ENCODE measurements at places on chromosomes 2 and 18.

GRCh38 chr2:201833781-201834180 is 27.4 kb downstream of the CDK15 start:
- no peak for DNase-seq

GRCh38 chr2:238685327-238685709 is 162.6 kb upstream of the TWIST2 start:
- no peak for DNase-seq

GRCh38 chr2:7815726-7816125 is 866.1 kb upstream of the ID2 start:
- no peak for DNase-seq

- no peak for DNase-seq
Observed at GRCh38 chr18:56168049-56168781, 470.2 kb downstream of the TXNL1 start.

- no peak for DNase-seq
Observed at GRCh38 chr2:222548992-222549391, 106.9 kb downstream of the FARSB start.

GRCh38 chr2:206069417-206069816 is 16.6 kb downstream of the INO80D start:
- no peak for DNase-seq

DNA sequence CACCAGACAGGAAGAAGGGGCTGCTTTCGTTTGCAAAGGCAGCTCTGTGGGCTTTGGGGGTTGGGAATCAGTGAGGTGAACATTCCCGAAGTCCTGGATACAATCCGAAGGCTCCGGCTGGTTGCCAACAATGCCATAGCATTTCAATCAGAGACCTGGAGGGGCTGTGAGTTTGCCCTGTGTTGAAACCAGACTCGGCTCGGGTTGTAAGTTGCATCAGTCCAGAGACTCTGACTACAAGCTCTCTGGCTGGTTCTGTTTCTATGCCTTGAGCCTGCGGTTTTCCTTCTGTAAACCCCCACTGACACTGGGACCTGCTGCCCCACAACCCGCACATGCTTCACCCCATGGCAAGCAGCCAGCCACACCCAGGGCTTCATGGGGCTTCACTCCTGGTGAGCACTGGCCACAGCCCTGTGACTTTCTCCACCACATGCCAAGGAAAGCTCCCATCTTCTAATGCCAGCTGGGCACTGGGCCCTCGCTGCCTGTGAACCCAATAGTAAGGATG is 85.7 kb upstream of the ODC1 start:
- DNase-seq = no peak

- DNase-seq = no peak
Observed at GRCh38 chr2:216202626-216203250, 93.6 kb downstream of the XRCC5 start.

DNA sequence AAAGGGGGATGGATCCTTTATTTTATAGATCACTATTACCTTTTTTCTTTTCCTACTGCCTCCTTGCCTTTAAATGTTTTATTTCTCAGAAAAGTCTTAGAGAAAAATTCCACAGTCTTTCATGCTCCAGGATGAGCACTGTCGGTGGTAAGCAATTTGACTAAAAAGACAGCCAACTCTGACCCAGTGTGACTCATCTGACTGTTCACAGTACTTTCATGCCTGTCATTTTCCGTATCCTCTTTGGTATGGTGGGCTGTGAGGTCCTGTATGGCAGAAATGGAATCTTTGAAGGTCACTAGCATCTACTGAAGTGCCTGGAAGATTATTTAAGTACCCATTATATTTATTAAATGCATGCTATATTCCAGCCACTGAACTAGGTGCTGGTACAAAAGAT is 2.1 kb upstream of the RFTN2 start:
- DNase-seq = no peak

DNA sequence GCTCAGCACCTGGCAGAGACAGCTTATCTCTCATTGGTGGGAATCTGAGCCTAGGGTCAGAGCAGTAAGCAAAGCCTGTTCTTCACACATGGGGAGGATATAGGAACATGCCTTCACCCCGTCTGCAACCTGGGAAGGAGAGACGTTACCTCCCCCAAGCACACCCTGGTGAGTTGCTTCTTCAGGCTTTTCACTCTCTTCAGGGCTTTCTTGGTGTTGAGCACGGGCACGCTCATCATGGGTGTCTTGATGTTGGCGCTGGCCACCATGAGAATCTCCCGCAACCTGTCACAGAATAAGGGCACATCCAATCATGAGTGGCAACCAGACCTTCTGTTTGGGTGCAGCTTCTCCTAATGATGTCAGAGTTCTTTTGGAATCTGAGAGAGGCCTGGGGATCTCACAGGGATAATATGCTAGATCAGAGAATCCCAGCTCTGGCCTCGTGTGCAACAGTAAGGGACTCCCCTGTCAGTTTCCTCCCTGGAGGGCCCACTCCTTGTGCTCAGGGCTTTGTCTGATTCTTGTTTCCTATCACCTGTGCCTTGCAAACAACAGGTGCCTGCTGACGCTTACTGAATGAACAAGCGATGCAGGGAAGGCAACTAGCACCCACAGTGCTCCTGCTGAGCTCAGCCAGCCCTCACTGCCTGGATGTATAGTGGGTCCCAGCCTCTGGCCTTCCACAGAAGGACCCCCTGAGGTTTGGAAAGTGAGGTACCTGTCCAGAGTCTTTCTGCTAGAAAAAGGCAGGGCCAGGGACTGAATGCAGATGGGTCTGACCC is 66.3 kb downstream of the POLR1A start:
- DNase-seq = peak; percentile 15

- DNase-seq = no peak
Observed at GRCh38 chr18:41052625-41053024, 902.4 kb upstream of the PIK3C3 start.

- DNase-seq = no peak
Observed at GRCh38 chr2:167333245-167333644, 445.0 kb downstream of the XIRP2 start.

DNA sequence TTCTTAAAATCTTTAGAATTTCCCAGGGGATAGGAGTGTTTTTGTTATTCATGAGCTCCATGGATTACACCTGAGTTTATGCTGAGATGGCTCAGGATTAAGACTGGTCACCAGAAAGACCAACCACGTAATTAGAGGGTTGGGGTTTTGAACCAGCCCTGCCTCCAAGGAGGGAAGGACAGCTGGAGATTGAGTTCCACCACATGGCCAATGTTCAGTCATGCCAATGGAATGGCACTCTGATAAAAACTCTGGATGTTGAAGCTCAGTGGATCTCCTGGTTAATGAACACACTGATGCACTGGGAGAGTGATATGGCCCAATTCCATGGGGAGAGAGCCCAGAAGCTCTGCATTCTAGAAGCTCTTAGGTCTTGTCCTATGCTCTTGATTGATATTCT is 38.7 kb upstream of the PTPN4 start:
- DNase-seq = no peak

DNA sequence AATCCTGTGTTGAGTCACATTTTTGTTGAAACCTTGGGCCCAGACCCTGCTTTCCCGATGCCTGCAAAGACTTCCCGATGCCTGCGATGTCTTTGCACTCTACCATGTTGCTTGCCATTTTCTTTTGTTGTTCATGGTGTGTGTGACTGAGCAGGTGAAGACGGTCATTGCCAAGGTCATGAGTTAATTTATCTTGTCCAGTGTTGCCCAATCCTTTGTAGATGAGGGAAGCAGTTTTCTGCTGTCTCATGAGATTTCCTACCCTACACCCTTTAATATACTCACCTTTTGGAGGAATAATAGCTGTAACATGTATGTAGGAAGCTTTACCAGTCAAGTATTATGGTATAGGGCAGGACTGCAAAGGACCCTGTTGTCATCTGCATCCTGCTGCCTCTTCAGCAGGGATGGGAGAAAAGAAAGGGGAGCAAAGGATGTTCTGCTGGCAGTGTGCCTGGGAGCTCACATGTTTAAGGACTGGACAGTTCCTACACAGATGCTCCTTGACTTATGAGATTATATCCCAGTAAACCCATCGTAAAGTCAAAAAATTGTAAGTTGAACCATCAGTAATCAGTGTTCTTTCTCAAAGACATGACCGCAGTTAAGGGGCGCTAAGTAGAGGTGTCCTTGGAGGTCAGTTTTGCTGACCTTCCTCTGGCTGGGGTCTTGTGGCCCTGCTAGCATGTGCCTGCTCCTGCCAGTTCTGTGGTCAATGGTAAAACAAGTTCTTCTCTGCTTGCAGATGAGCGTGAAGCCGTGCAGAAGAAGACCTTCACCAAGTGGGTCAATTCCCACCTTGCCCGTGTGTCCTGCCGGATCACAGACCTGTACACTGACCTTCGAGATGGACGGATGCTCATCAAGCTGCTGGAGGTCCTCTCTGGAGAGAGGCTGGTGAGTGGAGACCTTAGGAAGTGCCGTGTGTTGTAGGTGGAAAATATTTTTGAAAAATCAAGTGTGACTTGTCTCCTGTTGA is 124.8 kb upstream of the EML6 start:
- DNase-seq = no peak
